Memory B cell (primary cell): ENCODE measurements at places on chromosomes 1 and 21.
A peak's percentile ranks its signal among the peaks of the same experiment; 100 is the strongest.

DNA sequence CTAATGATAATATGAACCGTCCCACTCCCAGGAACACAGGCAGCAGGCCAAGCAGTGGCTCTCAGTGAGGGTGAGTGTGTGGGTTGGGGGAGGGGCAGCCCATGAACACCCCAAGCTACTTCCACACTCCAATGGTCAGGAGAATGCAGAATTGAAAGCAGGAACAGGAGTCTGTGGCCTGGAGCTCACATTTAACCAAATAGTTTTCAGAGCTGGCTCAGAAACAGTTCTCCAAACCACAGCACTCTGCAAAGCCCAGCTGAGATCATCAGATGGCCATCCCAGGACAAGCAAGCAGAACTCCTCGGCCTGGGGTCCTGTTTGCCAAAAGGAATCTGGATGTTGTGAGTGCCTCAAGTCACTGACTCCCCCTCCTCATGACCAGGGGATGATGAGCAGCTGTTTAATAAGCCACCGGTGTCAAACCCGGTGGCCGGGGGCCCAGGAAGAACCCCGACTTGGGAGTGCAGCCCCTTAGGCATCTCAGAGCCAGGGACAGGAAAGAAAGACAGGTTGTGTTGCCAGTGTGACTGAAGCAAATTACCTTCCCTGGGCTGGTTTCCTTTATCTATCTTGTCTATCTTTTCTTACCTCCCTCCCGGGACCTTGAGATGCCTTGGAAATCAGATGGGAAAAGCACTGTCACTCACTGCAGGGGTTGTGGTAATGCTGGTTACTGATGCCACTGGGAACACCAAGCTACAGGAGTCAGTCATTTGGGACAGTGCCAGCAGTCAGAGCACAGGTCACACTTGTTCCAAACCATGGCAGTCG, 20.4 kb downstream of the DEGS1 start:
- peak; percentile 49 for DNase-seq

DNA sequence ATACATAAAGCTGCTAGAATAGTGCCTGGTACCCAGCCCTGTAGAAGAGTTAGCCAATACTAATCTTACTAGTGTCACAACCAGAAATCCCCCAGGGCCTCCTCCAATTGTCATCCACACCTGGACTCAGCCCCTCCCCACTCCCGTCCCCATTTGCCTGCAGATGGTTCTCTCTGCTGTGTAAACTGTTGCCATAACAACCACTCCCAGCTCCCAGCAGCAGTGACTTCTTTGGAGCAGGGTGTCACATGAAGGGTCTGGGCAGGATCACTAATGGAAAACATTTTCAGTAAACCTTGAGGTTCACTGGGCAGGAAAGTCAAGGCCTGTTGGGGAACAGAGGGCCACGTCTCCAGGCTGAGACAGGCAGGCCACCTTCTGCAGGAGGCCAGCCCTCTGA, 126.0 kb upstream of the IPO9 start:
- no peak for DNase-seq

DNA sequence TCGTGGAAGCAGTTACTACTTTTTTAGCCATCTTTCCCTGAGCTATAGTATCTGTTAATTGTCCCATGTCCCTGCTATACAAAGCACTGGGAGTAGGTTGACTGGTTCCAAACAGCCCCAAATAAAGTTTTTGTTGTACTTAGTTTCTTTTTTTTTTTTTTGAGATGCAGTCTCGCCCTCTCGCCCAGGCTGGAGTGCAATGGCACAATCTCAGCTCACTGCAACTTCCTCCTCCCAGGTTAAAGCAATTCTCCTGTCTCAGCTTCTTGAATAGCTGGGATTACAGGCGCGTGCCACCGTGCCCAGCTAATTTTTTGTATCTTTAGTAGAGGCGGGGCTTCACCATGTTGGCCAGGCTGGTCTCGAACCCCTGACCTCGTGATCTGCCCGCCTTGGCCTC, 3.3 kb downstream of the NCSTN start:
- DNase-seq, result no peak

- DNase-seq, result no peak
Measured at GRCh38 chr1:76229279-76230005, 154.9 kb downstream of the ST6GALNAC3 start.

GRCh38 chr1:109225308-109225707, 11.6 kb downstream of the SARS1 start:
- DNase-seq, result no peak

DNA sequence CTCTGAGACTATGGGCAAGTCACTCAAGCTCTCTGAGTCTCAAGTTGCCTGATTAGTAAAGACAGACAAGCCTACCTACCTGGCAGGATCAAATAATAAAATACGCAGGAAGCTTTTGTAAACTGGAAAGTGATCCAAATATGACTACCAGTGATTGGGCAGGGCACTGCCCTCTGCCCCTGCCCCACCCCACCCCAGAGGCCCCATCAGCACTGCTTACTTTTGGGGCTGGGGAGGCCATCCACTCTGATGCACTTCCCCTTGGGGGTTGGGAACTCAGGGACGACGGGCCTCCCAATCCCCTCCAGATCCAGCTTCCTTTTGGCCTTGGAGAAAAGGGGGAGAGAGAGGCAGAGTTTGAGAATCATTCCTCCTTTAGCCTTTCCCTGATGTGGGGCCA, 6.9 kb downstream of the E2F2 start:
- no peak for DNase-seq

GRCh38 chr1:210565306-210565705, 236.6 kb downstream of the HHAT start:
- DNase-seq, result no peak

DNA sequence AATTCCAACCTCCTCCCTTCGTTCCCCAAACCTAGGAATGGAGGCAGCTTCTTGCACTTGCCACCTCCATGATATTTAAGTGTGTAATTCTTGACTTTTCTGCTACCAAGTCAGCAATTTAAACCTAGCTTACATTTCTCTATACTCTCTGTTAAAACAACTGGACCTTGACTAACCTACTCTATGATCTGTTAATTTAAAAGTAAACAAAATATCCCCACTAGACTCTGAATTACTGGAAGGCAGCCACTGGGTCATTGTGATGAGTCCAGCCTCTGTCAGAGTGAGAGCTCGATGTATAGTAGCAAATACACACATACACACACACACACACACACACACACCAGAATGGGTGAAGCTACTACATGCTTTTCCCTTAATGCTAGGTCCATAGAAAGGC, 40.0 kb upstream of the DHCR24 start:
- DNase-seq, result no peak

DNA sequence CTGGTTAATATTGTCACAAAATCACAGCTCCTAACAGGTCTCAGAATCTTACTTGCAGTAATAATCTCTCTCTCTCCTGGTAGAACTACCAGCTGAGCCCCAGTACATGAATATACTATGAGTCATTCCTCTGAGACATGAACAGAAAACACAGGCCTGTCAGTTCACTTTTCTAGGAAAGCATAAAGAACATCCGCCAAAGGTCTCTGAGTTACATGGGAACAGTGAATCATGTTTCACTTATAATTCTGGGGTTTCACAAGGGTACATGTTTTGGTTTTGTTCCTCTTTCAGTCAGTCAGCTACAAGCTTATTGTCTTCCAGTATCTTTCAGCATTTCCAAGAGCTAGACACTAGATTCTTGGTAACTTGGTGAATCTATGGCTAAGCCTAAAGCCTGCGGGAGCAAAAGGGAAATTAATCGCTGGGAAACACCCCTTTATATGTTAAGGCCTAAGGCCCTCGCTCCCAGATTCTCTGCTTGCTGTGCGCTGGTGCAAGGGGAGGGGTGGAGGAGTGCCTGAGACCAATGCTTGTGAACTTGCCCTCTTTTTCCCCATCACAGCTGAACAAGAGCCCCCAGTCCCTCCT, 31.7 kb downstream of the IFNGR2 start:
- peak; percentile 20 for DNase-seq

- no peak for DNase-seq
Measured at GRCh38 chr1:31043631-31044030, 21.9 kb downstream of the PUM1 start.

GRCh38 chr1:42834803-42835202, 11.6 kb upstream of the ZNF691 start:
- DNase-seq, result no peak

- DNase-seq, result no peak
Measured at GRCh38 chr1:231421546-231421970, 529 bp downstream of the EGLN1 start.

DNA sequence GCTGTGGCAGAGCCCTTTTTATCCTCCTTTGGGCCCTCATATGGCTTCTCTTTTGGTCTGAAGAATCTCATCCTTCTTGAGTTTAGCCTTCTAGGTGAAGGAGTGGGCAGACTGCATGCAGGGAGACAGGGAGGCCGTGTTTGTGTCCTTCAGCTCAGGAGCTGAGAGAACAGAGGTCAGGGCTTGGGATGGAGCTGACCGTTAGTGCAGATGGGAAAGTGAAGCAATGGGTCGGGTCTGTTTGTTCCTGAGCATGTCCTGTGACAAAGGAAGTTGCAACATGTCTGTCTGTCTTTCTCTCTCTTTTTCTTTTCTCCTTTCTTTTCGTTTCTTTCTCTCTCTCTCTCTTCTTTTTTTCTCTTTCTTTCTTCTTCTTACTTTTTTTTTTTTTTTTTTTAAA, 14.9 kb downstream of the MAPKAPK2 start:
- no peak for DNase-seq

GRCh38 chr1:48644905-48645605, 131.6 kb downstream of the BEND5 start:
- DNase-seq, result no peak
